ENCODE measurements at places on chromosomes 6 and 20.

GRCh38 chr6:13089296-13089994 is 238.9 kb downstream of the TBC1D7 start:
- no peak for DNase-seq

DNA sequence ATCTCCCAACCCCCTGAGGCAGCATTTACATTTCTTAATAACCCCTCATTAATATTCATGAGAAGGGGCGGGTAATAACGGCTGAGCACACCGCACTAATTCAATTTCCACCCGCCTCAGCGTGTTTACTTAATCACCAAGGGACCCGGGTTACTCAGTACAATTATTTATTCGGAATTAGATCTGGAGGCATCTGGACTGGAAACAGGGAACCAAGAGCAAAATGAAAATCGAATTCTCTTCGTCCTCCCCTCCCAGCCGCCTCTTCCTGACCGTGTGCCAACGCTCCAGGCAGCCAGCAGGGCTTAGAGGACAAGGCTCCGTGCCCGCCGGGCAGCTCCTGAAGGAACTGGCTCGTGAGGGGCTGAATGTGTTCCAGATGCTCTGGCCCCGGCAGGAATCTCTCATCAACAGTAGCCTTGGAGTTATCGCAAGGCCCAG is 23.5 kb upstream of the CTNNBL1 start:
- DNase-seq = peak; percentile 4

- no peak for DNase-seq
Observed at GRCh38 chr6:53888931-53889330, 94.1 kb downstream of the LRRC1 start.

DNA sequence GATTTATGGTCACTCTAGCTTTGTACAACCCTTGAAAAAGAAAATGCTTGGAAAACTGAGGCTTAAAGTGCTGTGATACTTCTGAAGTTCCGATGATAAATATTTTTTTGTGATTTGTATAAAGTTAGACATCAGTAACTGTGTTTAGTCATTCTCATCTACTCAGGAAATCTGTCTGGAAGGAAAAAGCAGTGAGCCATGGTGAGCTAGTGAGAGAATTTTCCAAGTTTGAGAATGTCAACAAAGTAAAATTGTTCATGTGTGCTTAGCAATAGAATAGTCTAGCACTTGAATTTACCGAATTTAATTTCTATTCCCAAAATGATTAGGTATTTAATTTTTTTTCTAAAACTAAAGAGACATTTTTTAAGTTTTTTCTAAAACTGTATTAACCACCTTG is 41.3 kb upstream of the PLCB4 start:
- DNase-seq = no peak

DNA sequence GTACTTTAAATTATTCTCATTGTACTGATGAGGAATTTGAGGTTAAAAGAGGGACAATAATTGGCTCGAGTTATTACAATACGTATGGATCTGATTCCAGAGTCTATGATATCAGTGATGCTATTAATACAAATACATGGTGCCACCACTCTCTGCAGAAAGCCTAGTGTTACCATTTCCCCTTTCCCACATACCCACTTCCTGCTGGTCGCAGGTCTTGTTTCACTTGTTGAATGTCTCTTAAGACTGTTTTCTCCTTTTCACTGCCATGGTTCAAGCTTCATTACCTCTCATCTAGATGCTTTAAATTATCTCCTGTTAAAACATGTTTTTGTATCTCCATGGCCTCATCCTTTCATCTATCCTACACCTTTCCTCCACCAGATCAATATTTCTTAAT is 62.0 kb downstream of the FHL5 start:
- no peak for DNase-seq

DNA sequence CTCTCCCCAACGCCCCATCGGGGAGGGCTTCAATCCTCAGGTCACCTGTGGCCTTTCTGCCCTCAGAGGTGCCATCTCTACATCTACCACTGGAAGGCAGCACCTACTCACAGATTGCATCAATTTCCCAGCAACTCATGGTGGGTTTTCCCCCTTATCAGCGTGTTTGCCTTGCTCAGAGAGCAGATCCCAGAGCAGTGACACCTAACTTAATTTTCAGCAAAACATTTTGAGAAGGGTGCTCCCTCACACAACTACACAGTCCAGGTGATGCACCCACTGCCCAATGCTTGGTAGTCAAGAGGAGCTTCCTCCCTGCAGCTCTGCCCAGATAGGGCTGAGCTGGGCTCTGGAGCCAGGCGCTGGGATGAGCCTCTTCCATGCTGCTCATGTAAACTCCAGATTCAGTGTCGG is 48.2 kb downstream of the PLG start:
- no peak for DNase-seq

- no peak for DNase-seq
Observed at GRCh38 chr20:8133851-8134451, 1.9 kb downstream of the PLCB1 start.

GRCh38 chr6:31091680-31092079 is 20.7 kb downstream of the C6orf15 start:
- DNase-seq = no peak

DNA sequence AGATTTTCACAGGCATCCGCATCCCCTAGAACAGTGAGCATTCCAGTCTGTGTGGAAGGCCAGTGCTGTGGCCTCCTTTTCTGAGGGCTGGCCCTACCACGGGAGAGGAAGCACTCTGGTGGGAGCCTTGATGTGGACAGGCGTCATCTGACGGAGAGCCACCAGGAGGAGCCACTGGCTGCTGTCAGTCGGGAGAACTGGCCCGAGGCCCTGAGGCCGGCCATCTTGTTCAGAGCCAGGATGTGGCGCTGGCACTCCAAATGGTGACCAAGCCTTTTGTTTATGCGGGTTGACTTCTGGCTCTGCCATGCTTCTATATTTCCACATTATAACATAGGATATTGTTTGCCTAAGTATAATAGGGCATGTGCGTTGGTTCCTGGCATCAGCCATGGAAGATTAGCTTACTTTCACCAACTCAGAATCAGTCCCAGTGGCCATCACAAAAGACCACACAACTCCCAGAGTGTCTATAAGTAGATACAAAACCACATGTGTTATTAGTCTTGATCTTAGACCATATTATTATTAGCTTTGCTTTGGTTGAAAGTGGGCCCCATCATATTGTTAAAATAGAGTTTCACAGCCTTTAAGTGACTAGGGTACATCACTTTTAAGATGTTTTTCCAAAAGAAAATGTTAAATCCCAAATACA is 273.9 kb upstream of the TAB2 start:
- DNase-seq = no peak

DNA sequence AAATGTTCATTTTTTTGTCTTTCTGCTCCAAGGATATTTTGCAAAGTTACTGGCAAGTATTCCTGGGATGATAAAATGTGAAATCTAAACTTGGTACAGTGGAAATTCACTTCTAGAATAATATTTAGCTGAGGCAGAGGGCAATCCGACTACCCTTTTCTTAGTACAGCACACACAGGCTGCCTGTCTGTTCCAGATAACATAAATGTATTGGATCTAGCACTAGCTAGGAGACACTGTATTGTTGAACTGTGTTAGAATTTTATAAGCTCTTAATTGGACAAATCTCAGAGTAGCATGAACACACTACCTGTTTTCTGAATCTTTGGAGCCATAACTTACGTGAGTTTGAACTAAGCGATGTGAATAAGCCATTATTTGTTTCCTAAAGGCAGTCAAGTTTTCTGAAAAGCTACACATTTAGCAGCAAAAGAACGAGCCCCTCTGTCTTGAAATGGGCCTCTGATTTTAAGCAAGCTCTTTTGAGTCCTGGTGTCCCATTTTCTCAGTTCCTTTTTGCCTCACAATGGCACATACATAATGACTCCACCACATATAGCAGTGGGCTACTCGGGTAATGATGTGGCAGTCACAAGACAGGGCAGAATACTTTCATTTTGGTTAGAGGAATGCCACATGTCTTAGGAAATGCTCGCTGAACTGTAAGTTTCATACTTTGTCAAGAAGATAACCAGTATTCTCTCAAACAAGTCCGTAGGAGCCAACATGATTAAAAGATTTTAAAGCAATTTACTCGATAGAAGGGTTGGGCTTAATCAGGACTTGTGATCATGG is 116.5 kb upstream of the ESR1 start:
- DNase-seq = no peak

DNA sequence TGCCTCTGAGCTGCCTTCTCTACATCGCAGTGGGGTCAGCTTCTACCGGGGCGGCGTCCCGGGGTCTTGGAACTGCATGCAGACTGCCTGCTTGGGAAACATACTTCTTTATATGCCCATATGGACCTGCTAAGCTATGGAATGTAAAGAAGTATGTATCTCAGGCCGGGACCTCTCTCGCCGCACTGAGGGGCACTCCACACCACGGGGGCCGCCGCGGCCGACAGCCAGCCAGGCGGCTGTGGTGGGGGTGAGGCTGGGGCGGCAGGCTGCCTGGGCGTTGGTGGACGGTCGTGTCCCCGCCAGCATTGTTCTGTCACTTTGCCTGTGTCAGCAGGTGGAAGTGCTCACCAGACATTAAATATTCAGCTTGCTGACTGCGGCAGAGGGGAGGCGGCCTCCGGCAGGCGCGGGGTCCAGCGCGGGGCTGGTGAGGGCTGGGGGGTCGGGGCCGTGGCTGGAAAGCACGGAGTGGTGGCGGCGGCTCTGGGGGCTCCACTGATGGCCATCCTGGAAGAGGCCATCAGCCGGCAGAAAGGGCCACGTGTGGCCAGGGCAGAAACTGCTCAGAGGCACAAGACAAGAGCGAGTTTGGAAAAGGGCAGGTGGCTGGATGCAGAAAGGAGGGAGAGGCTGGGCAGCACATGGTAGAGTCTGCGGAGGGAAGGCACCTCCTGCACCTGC is 78.6 kb upstream of the GATA5 start:
- no peak for DNase-seq

GRCh38 chr6:1416191-1416760 is 26.9 kb downstream of the FOXF2 start:
- no peak for DNase-seq

DNA sequence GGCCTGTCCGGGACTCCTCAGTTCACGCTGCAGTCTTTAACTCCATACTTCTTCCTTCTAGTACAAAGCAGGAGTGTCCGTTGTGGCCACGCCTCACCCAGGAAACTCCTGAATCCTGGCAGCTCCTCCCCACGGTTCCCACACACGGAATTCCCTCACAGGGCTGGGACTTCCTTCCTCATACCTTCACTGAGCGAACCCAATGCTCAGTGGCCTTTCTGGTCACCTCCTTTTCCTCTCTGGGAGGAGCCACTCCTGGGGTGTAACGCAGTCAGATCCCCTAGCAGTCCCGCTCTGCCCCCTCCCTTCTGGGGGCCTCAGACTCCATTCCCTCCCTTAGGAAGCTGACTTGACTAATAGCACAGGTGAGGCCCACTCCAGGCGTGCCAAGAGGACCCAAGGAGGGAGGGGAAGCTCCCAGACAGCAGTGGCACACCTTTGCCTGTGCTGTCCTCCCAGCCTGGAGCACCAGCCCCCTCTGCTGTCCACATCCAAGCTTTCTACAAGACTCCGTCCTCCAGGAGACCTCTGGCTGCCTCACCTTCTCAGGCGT is at the start of gene SLC52A3:
SLC52A3 (minus strand) TSS at position 75 of the 553 bp plus-strand sequence. CDS start 2,726 bp downstream, outside the sequence.
- DNase-seq = no peak

DNA sequence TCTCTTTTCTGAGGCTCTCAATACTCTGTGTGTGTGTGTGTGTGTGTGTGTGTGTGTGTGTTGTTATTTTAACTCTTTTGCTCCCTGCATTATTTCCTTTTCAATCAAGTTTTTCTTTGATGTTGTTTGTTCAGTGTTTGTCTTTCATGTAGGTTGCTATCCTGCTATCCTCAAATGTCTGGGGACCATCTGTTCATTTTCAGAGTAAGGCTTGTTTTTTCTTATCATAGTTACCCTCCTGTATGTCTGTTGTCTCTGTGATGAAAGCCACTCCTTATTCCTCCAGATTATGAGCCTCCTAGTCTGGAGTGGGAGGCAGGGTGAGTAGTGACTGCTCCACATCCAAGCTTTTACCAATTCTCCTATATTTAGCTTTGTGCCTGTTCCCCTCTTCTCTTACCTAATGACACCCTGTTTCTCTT is 9.2 kb downstream of the ENPP3 start:
- no peak for DNase-seq

- no peak for DNase-seq
Observed at GRCh38 chr6:56347526-56347925, 100.1 kb upstream of the COL21A1 start.

DNA sequence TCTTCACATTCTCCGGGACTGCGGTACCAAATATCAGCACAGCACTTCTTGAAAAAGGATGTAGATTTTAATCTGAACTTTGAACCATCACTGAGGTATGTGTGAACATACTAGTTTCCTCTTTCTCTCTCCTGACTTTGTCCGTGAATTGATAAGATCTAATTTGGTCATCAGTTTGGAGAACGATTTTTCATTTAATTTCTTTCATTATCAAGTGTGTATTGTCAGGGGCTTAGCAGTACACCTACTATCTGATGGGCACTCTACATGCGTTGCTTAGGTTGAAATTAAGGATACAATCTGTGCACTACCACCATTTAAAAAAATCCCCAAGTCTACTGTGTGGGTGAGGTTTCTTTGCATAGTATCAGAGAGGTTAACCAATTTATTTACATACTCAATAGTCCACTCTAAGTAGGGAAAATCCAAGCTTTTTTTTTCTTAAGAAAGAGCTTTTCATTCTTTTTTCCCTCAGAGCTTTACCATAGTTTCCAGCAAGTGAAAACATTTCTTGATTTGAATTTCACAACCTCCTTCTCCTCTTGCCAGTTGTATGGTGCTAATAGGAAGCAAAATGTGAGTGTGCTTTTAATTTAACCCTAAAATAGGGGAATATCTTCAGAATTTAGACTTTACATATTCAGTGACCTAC is 105.4 kb upstream of the ESR1 start:
- no peak for DNase-seq

DNA sequence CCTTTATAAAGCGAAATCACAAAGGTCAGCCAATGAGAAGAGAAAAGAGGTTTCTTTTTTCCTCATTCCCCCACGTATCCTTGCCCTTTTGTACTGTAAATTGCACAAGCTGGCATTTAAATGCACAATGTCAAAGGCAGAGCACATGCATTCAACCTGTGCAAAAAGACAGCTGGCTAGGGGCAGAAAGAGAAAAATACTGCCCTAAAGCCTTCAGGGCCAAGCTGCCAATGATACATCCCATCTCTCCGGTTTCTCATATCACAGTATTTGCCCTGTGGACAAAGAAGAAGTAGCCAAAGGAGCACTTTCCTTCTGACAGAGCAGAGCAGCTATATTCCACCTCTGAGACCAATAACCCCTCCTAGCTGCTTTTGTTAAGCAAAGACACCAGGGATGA is 219.2 kb downstream of the TRDN start:
- no peak for DNase-seq

GRCh38 chr6:27679964-27680694 is 207.2 kb upstream of the ZNF184 start:
- no peak for DNase-seq

DNA sequence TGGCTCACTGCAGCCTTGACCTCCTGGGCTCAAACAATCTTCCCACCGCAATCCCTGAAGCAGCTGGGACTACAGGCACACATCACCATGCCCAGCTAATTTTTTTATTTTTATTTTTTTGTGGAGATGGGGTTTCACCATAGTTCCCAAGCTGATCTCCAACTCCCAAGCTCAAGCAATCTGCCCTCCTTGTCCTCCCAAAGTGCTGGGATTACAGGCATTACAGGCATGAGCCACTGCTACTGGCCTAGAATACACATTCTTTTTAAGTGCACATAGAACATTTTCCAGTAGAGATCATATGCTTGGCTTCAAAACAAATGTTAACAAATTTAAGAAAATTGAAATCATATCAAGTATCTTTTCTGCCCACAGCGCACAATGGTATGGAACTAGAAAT is 176.8 kb upstream of the MARCKS start:
- DNase-seq = no peak

- no peak for DNase-seq
Observed at GRCh38 chr20:64216910-64217309, 38.6 kb upstream of the PCMTD2 start.

- no peak for DNase-seq
Observed at GRCh38 chr6:159252955-159253508, 83.8 kb downstream of the FNDC1 start.

All from amygdala (tissue), 56 donors.